Stimulated activated naive CD8-positive, alpha-beta T cell treated with anti-CD3 and anti-CD28 coated beads, Interleukin-15, Interleukin-2, amounts not matched to agents 100 U/mL and 50 U/mL, for 24 hours (primary cell): ENCODE measurements at places on chromosomes 16 and 17.

- DNase-seq = no peak
These were observed 29.6 kb upstream of the MRC2 start for GRCh38 chr17:62597920-62598319.

DNA sequence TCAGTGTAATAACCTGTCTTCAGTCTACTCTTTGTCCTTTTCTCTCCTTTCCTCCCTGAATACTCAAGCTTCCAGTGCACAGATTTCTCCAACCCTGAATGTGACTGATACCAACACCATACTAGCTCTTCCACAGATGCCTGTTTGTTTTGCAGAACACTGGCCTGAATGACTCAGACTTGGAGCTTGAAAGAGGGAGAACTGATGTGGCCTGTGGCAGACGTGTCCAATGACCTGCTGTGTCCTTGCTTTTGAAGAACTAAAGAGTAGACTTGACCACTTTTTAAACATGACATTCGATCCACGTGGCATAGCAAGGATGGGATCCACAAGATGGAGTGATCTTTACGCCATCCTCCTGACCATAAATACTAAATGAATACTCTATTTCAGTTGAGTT lies 361.0 kb downstream of the WWOX start:
- no peak for DNase-seq

DNA sequence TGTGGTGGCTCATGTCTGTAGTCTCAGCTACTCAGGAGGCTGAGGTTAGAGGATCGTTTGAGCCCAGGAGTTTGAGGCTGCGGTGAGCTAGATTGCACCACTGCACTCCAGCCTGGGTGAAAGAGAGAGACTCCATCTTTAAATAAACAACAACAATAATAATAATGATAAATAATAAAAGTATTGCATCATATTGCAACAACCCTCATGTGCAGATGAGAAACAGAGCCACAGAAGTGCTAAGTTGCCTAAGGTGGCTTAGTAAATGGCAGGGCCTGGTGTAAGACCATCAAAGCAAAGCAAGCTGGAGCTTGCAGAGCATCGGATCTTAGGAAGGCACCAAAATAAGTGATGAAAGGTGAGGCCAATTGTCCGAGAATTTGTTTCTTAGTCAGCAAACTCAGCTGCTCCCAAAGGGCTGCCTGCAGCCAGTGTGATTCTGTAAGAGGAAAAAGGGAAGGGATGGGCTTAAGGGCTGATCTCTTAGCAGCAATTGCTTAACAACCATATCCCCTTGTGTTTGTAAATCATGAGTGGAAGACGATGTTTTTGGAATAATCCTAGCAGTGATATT lies 45.3 kb upstream of the HS3ST3A1 start:
- DNase-seq = no peak

- no peak for DNase-seq
These were observed 197.6 kb downstream of the MAF start for GRCh38 chr16:79402920-79403319.

- DNase-seq = no peak
These were observed 842 bp upstream of the TEDC2 start for GRCh38 chr16:2458887-2459646.

- no peak for DNase-seq
These were observed 1084.9 kb upstream of the RBFOX1 start for GRCh38 chr16:6247775-6248174.

- no peak for DNase-seq
These were observed 1.4 kb downstream of the GPS1 start for GRCh38 chr17:82053130-82053529.

- no peak for DNase-seq
These were observed 17.1 kb downstream of the GGA3 start for GRCh38 chr17:75244133-75244866.

DNA sequence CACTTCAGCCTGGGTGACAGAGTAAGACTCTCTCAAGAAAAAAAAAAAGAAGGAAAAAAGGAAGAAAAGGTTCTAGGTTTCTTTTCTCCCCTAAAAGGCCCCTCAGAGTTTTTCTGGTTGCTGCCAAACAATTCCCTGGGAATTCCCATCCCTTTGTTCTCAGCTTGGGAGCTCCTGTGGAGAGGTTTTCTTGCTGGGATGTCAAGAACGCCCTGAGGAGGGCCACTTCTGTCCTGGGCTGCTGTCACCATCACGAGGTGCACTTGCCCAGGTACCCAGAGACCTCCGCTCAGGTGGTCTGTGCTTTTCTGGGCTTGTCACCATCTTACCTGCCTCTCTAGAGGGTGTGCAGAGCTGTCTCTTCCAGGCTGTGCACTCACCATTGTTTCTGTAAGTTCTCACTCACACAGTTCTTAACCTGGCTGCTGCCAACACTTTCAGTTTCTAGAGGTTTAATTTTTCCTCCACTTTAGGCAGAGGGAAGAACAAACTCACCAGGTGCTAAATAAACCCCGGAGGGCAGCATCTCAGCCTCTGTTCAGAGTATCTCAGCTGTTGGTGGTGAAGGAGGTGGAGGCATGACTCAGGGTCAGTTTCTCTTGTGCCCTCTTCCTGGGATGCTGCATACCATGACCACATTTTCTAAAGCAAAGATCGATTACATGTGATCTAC lies 2.4 kb upstream of the COX6A2 start:
- DNase-seq = no peak

DNA sequence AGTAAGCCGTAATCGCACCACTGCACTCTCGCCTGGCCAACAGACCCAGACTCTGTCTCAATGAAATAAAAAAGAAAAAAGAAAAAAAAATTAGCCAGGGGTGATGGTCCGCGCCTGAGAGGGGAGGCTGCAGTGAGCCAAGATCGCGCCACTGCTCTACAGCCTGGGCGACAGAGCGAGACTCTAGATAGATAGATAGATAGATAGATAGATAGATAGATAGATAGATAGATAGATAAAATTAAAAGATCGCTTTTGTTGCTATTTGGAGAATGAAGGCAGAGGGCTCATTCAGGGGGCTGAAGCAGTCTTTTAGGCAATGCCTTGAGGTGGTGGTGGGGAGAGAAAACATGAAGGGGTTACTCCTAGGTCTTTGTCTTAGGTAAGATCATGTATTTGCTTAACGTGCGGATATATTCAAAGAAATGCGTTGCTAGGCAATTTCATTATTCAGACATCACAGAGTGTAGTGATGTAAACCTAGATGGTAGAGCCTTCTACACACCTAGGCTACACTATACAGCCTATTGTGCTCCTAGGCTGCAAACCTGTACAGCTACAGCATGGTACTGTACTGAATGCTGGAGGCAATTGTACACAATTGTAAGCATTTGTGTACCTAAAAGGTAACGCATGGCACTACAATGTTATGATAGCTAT lies 4.3 kb upstream of the HES7 start:
- DNase-seq = no peak
